ENCODE measurements at places on chromosomes 5 and 9.

GRCh38 chr9:73667749-73668148, 516.1 kb downstream of the ANXA1 start:
- DNase-seq: no peak

DNA sequence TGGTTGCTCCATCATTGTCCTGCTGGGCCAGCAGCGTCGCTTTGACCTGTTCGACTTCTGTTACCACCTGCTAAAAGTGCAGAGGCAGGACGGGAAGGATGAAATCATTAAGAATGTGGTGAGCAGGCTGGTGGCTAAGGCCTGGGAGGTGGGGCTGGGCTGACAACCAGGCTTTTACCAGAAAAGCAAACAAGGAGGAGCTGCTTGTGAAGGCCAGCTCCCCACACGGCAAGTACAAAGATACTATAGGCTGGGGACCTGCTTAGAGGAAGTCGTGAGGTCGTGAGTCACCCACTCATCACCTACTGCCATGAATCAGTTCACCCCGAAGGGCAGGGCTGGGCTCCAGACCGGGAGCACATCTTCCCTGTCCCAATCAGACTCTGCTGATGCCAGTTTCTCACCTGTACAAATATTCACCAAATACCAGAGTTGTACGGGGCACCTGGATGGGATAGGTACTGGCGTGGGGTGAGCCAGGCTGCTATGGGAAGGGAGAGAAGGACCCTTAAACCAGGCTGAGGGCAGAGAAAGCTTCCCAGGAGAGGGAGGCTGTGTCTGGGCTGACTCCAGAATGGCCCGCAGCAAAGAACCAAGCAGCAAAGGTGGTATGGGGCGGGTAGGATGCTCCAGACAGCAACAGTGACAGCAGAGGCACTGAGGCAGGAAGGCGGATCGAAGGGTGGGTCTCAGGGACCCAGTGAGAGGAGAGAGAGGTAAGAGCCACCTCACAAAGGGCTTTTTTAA, 69.3 kb upstream of the NIPAL4 start:
- DNase-seq: no peak

DNA sequence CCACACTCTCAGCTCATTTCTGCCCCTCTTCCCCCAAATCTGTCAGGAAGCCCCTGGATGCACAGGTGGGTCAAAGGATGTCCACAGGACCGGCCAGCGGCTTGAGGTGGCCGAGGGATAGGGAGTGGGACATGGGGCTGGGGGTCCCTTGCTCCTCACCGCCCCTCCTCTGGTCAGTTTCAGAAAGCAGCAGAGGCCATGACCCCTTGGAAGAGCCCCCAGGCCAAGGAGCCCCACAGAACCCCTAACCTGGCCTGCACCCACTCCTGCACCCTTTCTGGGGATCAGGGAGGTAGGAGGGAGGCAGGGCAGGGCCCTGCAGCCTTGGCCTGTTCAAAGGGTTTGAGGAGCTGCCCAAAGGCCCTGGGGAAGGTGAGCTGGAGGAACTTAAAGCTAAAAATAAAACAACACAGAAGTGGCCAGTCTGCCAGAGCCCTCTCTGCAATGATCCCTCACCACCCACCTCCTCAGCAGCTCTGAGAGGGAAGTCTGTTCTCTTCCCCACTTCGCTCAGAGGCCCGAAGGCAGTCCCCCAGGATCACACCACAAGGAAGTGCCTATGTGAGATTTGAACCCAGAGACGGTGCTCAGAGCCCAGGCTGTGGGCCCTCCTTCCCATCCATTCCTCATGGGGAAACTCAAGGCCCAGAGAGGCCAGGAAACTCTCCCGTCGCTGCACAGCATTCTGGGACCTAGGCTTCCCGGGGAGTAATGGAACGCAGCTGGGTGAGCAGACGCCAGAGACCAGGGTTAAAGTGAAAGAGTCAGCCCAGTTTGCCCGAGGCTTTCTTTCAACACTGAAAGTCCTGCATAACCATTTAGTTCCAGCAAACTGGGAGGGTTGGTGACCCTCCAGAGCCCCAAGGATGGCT, 910 bp downstream of the ENG start:
- DNase-seq: no peak

DNA sequence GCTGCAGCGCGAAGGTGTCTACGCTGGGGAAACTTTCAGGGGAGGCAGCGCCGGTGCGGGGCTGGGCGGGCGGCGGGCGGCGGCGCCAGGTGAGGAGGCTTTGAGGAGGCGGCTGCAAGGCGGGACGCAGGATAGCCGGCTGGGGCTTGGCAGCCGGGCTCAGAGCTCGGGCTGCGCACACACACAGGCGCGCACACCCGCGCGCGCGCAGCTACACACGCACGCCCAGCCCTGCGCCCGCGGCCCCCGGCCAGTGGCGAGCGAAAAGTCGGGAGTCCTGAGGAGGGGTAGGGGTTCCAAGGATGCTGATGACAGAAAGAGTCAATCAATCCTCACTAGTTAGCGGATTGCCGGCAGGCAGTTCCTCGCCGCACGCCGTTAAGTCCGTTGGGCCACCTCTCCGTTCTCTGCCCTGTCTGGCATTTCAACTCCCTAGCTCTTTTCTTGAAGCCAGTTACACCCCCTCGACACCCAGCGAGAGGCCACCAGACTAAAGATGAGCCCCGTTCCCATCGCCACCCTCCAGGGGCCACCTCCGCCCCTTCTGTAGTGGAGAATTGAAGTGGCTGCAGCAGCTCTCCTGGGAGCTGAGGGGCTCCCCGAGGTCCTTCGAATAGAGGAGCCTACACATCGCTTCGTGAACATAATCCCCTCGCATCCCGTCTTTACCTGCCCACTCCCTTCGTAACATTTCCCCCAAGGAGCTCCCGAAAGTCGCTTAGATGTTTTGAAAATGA, 1640.3 kb upstream of the C9orf72 start:
- no peak for DNase-seq
